AG08395 (cell line): ENCODE measurements at places on chromosomes 5 and 9.

DNA sequence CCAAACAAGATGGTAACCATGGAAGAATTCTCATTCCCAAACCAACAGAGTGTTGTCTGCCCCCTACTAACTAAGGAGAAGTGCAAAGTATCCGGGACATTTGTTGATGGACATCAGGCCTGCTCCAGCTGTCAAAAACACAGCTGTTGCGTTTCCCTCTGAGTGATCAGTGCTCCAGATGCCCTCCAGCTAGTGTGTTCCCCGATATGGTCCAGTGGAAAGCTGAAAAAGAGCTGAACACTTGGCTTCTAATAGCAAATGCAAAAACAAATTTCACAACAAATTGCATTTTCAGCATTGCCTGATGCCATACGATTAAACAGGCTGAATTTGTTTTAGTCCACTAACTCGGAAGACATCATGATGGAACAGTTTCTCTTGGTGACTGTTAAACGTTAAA lies 1398.7 kb downstream of the PTPRD start:
- no peak for DNase-seq

DNA sequence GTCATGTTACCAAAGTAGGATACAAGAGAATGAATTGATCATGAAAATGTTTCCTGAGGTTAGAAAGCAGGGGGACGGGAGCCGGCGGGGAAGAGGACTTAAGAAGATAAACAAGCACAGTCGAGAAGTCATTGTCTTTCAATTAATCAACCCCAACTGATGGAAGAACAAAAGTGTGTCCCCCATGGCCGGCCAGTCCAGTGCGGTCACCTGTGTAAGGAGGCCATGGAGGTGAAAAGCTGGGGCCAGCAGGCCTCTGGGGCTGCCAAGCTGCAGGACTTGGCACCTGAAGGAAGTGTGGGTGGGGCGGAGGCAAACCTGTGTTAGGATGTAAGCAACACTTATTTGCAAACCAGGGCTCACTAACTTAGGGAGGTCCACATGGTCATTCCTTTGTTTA lies 223.3 kb upstream of the TBCA start:
- no peak for DNase-seq

GRCh38 chr5:178547052-178547666 lies 43.0 kb downstream of the COL23A1 start:
- no peak for DNase-seq

DNA sequence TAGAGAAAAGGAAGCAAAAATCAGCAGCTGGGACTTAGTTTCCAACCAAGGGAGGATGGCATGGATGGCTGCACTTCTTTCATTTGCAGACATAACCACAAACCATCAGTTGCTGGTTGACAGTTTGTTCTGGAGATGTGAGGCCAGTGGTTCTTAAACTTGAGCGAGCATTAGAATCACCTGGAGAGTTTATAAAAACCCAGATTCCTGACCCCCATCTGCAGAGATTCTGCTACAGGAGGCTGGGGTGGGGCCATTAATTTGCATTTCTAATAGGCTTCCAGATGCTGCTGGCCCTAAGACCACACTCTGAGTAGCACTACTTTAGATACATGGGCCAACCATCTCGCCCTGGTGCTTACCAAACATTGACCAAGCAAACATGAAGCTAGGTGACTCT lies 60.8 kb downstream of the MARCHF3 start:
- DNase-seq = no peak

DNA sequence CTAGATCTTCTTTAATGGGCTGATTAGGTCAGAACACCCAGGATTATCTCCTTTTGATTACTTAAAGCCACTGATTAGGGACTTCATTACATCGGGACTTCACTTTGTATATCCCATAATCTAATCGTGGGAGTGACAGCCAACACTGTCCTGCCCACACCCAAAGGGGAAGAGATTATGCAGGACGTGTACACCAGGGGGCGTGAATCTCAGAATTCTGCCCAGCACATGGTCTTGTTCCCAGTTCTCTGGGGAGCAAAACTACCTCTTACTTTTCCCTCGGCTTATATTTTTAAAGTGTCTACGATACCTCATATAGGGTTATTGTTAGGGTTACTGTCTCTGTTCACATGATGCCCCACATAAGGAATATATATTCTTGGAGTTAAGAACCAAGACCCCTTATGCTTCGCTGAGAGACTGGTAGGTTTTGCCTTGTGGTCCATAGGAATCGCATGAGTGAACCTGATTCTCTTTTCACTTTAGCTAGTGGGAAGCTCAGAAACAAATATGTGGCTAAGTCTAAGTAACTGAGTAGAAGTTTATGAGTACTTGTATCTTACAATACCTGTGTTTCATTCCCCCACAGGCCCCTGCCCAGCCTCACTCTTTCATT lies 192.7 kb downstream of the GNA14 start:
- no peak for DNase-seq

DNA sequence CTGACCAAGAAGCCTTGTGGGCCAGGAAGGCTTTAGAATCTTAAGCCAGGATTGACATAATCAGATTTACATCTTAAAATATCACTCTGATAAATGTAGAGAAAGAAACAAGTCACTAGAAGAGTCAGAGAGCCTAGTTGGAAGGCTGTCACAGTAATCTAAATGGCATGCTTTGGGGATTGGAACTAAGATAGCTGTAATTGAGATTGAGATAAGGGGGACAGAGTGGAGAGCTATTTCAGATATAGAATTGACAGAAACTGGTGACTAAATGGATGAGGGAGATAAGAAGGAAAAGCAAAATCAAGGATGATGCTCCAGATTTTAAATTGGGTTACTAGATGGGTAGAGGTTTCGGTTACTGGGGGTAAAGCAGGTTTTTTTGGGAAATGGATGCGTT lies 100.5 kb downstream of the XRCC4 start:
- no peak for DNase-seq

DNA sequence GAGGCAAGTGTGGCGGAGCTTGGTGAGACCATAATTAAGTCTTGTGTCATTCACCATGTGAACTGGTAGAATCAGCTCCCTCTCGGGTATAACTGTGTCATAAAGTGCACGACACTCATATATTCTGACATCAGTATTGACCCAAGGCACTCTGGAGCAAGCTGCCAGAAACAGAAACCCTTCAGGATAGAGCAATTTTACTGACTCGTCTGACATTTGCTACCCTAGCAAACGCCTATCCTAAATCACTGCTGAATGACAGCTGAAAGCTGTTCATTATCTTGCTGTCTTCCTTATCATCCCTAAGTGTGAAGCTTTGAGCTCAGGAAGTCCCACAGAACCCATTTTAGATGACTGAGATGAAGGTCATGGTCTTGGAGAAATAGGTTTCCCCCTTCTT lies 27.8 kb downstream of the PTCH1 start:
- no peak for DNase-seq

DNA sequence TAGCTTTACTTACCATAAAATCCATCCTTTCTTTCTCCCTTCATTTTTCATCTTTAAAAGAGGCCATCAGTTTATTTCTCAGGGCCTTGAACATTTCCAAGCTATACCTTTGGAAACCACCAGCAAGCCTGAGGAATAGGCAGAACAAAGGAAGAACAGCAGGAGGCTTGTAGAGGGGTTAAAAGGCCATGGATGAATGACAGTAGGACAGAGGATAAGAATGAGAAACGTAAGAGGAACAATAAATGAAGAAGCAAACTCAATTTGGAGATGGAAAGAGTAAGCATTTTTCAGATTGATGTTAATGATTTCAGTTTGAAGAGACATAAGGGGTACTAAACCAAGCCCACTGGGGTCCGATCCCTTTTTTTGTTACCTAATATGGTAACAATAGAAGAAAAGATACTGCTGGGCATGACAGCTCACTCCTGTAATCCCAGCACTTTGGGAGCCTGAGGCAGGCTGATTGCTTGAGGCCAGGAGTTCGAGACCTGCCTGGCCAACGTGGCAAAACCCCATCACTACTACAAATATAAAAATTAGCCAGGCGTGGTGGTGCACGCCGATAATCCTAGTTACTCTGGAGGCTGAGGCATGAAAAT lies 106.6 kb upstream of the NMUR2 start:
- DNase-seq = no peak

- DNase-seq = no peak
Measured at GRCh38 chr5:115949096-115949495, 13.2 kb upstream of the LVRN start.

- DNase-seq = no peak
Measured at GRCh38 chr5:179140293-179140692, 80.1 kb downstream of the ZNF354C start.
